T-cell (primary cell): ENCODE measurements at places on chromosomes 2 and 18.
A peak's percentile ranks its signal among the peaks of the same experiment; 100 is the strongest.

DNA sequence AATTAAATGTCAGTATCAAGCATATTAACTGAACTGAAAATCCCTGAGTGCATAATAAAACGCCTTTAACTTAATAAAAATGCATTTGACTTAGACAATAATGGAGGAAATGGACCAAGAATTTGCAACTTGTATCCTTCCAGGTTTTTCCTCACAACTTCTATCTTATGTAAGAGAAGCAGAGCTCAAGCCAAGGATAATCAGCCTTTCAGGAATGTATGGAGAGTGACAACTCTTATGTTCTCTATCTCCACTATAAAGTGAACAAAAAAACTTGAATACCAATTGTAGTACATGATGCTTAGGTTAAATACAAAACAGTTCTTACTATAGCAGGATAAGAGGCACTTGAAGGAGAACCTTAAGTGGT is 64.8 kb upstream of the CYP26B1 start:
- DNase-seq: no peak

- no peak for DNase-seq
Measured at GRCh38 chr2:127485051-127485693, 41.1 kb downstream of the IWS1 start.

DNA sequence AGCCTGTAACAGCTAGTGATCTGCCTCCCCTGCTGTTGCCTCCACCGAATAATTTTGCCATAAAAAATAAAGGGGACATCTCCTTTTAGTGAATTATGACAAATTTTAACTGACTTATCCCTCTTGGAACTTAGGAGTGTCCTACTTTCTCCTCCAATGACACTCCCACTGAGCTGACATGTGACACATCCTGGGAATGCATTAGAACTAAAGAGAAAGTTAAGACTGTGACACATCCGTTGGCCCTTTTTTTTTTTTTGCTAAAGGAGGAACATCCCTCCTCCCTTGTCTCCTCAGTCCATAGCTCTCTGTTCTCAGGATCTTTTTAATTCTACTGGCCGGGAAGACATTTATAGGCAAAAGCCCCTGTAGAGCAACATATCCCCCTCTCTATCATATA is 268.2 kb downstream of the NRXN1 start:
- no peak for DNase-seq

GRCh38 chr18:58714259-58714658 is 43.0 kb downstream of the MALT1 start:
- no peak for DNase-seq

DNA sequence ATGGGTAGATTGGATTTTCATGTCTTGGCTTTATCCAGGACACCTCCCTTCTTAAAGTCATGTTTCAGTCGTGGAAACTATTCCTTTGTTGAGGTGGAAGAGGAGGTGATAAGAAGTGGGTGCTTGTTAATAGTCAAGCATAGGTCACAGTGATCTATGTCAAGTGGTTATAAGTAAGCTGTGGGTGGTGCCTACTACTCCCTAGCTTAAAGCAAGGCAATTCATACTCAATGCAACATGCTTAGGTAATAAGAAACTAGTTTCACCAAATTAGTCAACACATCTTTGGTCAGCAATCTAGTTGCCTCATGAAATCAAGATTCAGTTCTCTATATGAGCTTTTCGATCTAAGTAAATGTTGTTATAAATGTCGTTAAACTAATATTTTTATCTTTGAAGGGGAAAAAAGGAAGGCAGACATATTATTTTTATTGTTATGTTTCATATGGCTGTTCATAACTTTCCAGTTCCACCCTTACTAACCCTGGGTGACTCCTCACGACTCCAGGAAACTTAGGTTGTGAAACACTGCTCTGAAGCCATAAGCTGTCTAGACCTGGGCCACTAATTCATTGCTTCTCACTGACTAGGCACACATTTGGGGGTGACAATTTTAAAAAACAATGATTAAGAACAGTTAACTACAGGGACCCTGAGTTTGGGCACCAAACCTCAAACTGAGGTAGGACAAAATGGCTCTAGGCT is 5.8 kb upstream of the ABCB11 start:
- no peak for DNase-seq

DNA sequence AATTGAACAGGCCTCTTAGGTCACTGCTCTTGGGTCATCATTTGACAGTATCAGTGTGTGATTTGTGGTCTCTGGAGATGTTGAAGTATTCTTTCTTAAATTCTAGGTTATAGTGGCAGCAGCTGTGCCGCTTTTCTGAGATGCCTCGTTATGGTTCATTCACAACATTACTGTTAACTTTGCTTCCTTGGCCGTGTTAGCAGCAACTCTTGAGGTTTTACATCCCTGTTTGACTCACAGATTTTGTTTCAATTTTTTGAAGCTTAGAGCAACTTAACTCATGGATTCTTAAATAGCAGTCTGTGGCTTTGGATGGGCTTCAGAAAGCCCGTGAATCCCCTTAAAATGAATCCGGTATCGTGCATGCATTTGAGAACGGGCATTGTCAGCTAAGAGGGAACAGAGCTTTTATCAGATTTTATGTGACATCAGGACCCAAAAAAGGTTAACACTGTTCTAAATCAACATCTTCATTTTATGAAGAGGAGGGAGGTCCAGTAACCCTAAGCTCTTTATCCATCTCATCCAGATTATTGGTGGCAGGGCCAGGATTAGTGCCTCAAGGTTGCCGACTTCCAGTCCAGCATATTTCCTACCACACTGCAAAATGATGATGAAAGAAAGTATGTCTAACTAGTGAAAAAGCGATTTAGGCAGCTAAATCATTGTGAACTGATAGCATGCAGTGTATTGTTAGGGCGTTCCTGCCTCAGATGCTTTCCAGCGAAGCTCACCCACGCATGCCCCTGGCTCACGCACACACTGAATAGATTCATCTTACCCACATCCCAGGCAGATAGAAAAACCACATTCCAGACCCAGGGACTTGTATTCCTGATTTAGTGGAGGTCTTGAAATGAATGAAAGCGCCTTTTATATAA is 5.1 kb downstream of the TRIB2 start:
- no peak for DNase-seq

GRCh38 chr2:238341536-238341935 is 21.2 kb downstream of the TRAF3IP1 start:
- no peak for DNase-seq

GRCh38 chr18:8374676-8375075 is 234.6 kb upstream of the RAB12 start:
- DNase-seq: no peak

GRCh38 chr2:240624950-240625621 is at the start of gene GPR35:
GPR35 (plus strand) TSS chr2:240625480; CDS start chr2:240629953, 4,473 bp downstream.
- DNase-seq: peak; percentile 85

GRCh38 chr2:8623958-8624591 is 57.8 kb upstream of the ID2 start:
- no peak for DNase-seq

- no peak for DNase-seq
Measured at GRCh38 chr2:117639401-117639800, 175.1 kb upstream of the DDX18 start.
